Bladder microvascular endothelial cell (primary cell): ENCODE measurements at places on chromosomes 2 and 18. TPM values are rescaled to one million over a fixed set of nuclear protein-coding genes. Genes with fewer than 3 reads are reported as not detected.

CYTIP gene
- not detected in 2 replicates for total RNA-seq

KLHL41 gene
- total RNA-seq = under 0.01 and 0.13 TPM in 2 replicates

MALL gene
- total RNA-seq = 23.1 and 47.9 TPM in 2 replicates

SPATA3 gene
- total RNA-seq = not detected in 2 replicates

KCNE4 gene
- 0.31 and 0.65 TPM in 2 replicates for total RNA-seq

GDF7 gene
- total RNA-seq = 0.16 and 162 TPM in 2 replicates

KCNF1 gene
- 0.16 and 3.1 TPM in 2 replicates for total RNA-seq

ADI1 gene
- 34.2 and 50.2 TPM in 2 replicates for total RNA-seq

REG1B gene
- not detected in 2 replicates for total RNA-seq

APCDD1 gene
- total RNA-seq = not detected in 2 replicates

L3MBTL4 gene
- 0.16 and 10.8 TPM in 2 replicates for total RNA-seq

MRO gene
- 0.16 TPM in 1 of 2 replicates, not detected in the other for total RNA-seq

VIL1 gene
- 0.06 TPM in 1 of 2 replicates, not detected in the other for total RNA-seq

GLB1L gene
- total RNA-seq = 4.2 and 6.6 TPM in 2 replicates

EPG5 gene
- 10.2 and 36.0 TPM in 2 replicates for total RNA-seq

PRSS56 gene
- not detected in 2 replicates for total RNA-seq

PDE1A gene
- total RNA-seq = 0.16 and 1.1 TPM in 2 replicates

RAB31 gene
- 13.6 and 25.2 TPM in 2 replicates for total RNA-seq

LIMS2 gene
- total RNA-seq = 11.2 and 20.9 TPM in 2 replicates

NYAP2 gene
- not detected in 2 replicates for total RNA-seq

UGT1A10 gene
- 0.06 TPM in 1 of 2 replicates, not detected in the other for total RNA-seq

SDC1 gene
- total RNA-seq = 0.65 and 1.4 TPM in 2 replicates

NTSR2 gene
- total RNA-seq = not detected in 2 replicates

ASAP2 gene
- total RNA-seq = 28.7 and 52.2 TPM in 2 replicates

UPP2 gene
- total RNA-seq = not detected in 2 replicates

ESPNL gene
- not detected in 2 replicates for total RNA-seq

C1QL2 gene
- total RNA-seq = not detected in 2 replicates

GAREM1 gene
- 0.16 and 0.63 TPM in 2 replicates for total RNA-seq

ARHGAP15 gene
- total RNA-seq = 0.19 TPM in 1 of 2 replicates, not detected in the other

MAP3K19 gene
- total RNA-seq = not detected in 2 replicates

PLEK gene
- total RNA-seq = 0.06 and 0.16 TPM in 2 replicates

BCL11A gene
- under 0.01 and 1.1 TPM in 2 replicates for total RNA-seq
